ENCODE measurements at places on chromosomes 2 and 18.
A peak's percentile ranks its signal among the peaks of the same experiment; 100 is the strongest.

GRCh38 chr2:160442603-160443002 lies 51.0 kb downstream of the RBMS1 start:
- no peak for ATAC-seq

GRCh38 chr2:11853197-11853588 lies 106.8 kb downstream of the LPIN1 start:
- ATAC-seq, result no peak

GRCh38 chr2:188076149-188077056 lies 215.3 kb upstream of the GULP1 start:
- no peak for ATAC-seq

- no peak for ATAC-seq
Observed at GRCh38 chr2:20745924-20746555, 76.9 kb downstream of the LDAH start.

- ATAC-seq, result no peak
Observed at GRCh38 chr18:48019557-48020325, 89.3 kb upstream of the SMAD2 start.

- peak; percentile 86 for ATAC-seq
Observed at GRCh38 chr2:9897331-9897737, 54.1 kb downstream of the TAF1B start.

- ATAC-seq, result no peak
Observed at GRCh38 chr2:98356729-98357128, 10.5 kb downstream of the CNGA3 start.

GRCh38 chr2:236180831-236181453 lies 12.8 kb upstream of the GBX2 start:
- ATAC-seq, result peak; percentile 34

- ATAC-seq, result no peak
Observed at GRCh38 chr2:239949075-239949474, 76.1 kb downstream of the NDUFA10 start.

DNA sequence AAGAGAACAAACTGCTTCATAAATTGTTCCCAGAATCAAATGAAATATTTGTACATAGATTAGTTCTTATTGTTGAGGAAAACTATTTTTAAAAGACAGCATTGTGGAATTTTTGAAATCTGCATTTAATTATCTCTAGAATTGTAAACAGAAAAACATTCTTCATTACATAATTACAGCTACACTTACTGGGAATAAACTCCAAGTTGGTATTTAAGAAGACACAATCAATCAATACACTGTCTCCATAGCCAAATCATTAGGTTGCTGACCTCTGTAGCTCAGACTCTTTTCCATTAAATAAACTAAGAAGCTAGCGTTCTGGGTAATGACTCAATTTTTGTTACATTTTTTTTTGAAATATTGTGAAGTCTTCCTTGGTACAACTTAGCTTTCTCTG lies 70.2 kb upstream of the PIEZO2 start:
- no peak for ATAC-seq

GRCh38 chr2:207603486-207603885 lies 21.7 kb downstream of the METTL21A start:
- ATAC-seq, result no peak

GRCh38 chr18:77112747-77113092 lies 19.9 kb downstream of the MBP start:
- ATAC-seq, result no peak

DNA sequence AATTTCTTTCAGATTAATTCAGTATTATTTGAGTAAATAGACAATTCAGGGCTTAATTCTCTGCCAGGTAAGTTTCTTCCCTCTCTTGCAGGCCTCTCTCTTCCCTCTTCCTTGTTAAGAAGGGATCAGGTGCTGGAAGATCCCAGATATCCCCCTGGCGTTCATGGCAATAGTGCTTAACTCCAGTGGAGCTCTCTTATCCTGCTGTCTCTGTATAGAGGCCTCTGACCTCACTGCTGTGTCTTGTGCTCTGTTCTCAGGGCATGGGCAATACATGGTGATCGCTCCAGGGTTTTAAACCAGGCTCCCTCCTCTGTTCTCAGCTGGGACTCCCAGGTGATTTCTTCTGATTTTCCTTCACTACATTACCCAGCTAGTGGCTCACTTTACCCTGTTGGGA lies 226.8 kb downstream of the MC4R start:
- ATAC-seq, result no peak

DNA sequence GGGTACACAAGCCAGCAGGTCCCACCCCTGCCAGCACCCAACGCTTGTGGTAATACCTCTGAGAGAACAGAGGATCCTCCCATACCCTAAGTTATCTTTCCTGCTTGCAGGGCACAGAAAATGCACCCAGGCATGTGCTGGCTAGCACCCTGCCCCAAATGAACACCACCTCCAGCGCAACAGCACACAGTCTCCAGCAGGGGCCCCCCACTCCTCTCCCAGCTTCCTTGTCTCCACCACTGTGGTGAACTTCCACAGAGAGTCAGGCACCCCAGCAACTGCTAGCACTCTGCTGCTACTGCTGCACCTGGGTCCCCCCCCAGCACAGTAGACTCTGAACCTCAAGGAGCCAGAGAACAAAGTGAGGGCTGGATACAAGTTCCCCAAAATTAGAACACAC lies 216.8 kb upstream of the CNTNAP5 start:
- no peak for ATAC-seq

GRCh38 chr2:237235383-237236095 lies 149.8 kb downstream of the COPS8 start:
- ATAC-seq, result peak; percentile 72

DNA sequence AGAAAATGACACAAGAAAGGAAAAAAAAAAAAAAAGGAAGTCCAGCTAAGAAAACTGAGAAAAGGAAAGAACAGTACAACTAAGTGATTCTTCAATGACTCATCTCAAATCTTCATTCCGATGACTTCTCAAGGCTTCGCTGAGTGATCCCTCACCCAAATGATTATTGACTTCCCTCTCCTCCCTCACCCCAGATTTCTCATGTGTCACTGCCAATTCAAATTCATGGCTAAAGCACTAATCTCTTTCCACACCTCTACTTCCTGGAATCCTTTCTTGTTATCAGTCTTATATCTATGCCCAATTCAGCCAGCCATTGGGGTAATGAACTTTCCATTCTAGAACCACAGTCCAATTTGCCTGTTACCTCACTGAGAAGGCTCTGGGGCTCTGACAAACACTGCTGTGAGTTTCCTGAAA lies 7.2 kb upstream of the ABCB11 start:
- no peak for ATAC-seq

DNA sequence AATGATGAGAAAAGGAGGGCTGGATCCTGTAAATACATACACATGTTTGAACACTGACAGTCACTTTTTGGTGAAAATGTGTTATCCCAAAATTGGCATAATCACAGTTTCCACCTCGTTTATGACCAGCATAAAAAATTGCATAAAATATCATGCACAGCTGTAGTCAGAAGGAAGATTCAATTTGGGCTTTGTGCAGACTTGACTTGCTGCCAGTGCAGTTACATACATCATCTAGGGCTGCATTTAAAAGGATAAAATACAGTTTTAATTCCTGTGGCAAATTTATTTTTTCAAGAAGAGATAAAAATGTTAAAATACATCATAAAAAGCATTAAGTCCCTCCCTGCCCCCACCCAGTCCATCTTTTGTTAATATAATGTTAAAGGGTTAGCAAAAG lies 103.8 kb downstream of the VWC2L start:
- no peak for ATAC-seq

DNA sequence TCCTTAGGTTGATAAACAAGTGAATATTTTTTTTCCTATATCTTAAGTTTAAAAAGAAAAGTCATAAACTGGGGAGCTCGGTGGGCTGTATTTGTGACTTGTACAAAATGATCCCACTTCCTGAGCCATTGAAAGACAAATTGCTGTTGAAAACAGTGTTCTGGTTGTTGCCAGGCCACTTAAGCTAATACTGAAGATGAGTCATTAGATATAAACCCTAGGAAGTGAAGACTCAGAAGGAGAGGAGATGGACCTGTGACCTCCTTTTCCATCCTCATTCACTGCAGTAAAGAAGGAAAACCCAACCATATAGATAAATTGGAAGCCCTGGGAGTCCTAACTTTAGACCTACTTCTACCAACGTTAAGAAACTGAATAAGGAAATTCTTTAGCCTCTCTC lies 46.2 kb upstream of the SERPINE2 start:
- ATAC-seq, result no peak

DNA sequence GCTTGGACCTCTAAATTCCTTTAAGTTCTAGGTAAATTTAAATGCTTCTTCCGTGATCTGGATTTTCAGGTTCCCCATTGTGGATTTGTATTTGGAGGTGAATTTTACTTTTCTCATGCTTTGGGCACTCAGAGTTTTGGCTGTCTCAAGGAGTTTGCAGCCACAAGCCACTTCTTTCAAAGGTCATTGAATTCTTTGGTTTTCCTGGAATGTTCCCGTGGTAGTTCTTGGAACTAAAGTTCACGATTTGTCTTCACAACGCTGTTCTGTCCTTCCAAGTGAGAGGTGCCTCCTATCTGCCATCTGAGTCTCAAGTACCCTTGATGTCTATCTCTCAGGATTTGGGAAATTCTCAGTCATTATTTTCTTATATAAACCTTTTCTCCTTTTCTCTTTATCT lies 1438.7 kb upstream of the ZEB2 start:
- no peak for ATAC-seq

DNA sequence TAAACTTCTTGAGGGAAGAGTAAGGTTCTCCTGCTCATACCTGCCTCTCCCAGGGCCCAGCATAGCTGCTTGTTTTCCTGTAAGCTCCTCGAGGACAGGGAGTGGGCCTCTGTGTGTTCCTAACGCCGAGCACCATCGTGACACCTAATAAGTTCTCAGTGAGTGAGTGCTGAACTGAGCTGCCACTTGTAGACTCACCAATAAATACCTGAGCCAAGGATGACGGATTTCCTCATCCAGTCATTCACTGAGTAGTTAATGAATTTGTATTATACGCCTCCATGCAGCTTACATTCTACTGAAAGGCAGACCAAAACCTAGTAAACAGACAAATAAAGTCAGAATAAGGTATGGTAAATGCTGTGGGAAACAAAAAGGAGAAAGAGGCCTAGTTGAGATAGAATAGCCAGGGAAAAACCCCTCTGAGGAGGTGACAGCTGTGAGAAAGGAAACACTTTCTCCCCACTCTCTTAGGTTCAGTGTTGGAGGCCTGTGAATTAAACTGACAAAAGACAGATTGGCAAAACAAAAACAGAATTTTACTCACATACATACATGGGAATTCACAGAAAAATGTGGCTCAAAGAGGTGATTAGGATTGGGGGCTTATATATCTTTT lies 138.6 kb downstream of the B3GNT2 start:
- ATAC-seq, result no peak

- no peak for ATAC-seq
Observed at GRCh38 chr2:10790228-10790973, 22.2 kb downstream of the PDIA6 start.

- no peak for ATAC-seq
Observed at GRCh38 chr2:109677835-109678580, 63.8 kb downstream of the SOWAHC start.

GRCh38 chr18:45761512-45762114 lies 37.6 kb downstream of the SLC14A1 start:
- ATAC-seq, result no peak

DNA sequence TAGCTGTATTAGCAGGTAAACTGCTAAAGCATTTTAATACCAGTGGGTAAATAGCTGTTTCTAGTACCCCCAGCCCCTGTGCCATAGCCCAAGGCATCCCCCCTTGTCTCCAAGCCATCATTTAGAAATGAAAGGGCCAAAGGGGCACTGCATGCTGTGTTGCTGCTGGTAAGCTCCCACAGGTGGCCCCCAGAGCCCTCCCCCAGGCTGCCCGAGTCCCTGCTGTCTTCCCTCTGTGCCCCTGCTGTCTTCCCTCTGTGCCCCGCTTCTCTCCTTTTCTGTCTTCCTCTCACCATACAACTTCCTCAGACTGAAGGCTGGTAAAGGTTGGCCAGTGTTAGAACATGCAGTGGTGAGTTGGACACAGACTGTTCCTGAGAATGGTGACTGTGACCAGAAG lies 42.1 kb downstream of the ZAP70 start:
- no peak for ATAC-seq

- ATAC-seq, result no peak
Observed at GRCh38 chr2:43818761-43819160, 19.9 kb downstream of the ABCG5 start.

DNA sequence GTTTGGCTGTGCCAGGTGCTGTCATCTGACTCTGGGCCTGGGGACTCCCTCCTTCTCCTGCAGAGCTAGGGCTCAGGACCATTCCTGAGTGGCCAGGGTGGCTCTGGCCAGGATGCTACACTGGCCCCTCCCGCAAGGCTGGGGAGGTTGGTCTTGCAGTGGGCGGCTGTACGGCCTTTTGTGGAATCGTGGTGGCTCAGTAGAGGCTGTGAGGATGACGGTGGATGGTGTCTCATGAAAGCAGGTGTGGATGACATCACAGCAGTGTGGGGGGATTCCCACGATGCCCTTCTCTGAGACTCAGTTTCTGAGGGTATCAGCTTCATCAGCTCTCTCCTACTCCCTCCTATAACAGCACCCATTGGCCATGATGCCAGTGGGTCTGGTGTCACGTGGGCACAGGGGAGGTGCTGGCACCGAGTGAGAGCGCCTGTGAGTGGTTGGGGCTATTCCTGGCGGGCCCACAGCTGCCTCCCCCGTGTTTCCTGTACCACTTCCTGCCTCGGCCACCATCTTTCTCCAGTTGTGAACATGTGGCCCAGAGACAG lies 144.2 kb upstream of the HDAC4 start:
- no peak for ATAC-seq

- no peak for ATAC-seq
Observed at GRCh38 chr2:145283131-145283530, 763.2 kb upstream of the ZEB2 start.

DNA sequence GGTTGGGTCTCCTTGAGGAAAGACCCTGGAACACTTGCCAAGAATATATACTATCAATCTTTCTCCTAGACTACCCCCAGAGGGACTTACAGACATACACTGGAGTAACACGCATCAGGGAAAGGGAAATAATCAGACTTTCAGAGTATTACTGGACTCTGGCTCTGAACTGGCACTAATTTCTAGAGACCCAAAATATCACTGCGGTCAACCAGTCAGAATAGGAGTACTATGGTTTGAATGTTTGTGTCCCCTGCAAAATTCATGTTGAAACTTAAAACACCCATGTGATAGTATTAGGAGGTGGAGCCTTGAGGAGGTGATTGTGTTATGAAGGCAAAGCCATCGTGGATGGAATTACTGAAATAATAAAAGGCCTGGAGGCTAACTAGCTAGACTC lies 323.7 kb downstream of the EN1 start:
- no peak for ATAC-seq

GRCh38 chr2:54772531-54772930 lies 49.1 kb downstream of the EML6 start:
- no peak for ATAC-seq

All from gastroesophageal sphincter (tissue), 4 donors.